Bronchus fibroblast of lung (primary cell): ENCODE measurements at places on chromosomes 3 and 15. TPM values are rescaled to one million over a fixed set of nuclear protein-coding genes. Genes with fewer than 3 reads are reported as not detected.

SLITRK3 gene
- total RNA-seq: not detected in 2 replicates

CPLX3 gene
- not detected in 2 replicates for total RNA-seq

SLC12A6 gene
- total RNA-seq: 5.7 and 6.4 TPM in 2 replicates

HESX1 gene
- total RNA-seq: 0.30 and 1.0 TPM in 2 replicates

POPDC2 gene
- not detected in 2 replicates for total RNA-seq

SH3BP5 gene
- 6.5 and 6.6 TPM in 2 replicates for total RNA-seq

MEX3B gene
- total RNA-seq: 7.9 and 9.1 TPM in 2 replicates

CDHR4 gene
- not detected in 2 replicates for total RNA-seq

PLA2G4D gene
- not detected in 2 replicates for total RNA-seq

MYRIP gene
- total RNA-seq: not detected in 2 replicates

EFHB gene
- under 0.01 TPM in 1 of 2 replicates, not detected in the other for total RNA-seq

SNURF gene
- total RNA-seq: 0.45 and 0.50 TPM in 2 replicates

FAM227B gene
- 3.0 and 3.4 TPM in 2 replicates for total RNA-seq

GPR62 gene
- total RNA-seq: 0.15 and 0.34 TPM in 2 replicates

SIN3A gene
- total RNA-seq: 30.0 and 36.1 TPM in 2 replicates

ITIH1 gene
- total RNA-seq: not detected in 2 replicates

ANKUB1 gene
- not detected in 2 replicates for total RNA-seq

TIGIT gene
- total RNA-seq: not detected in 2 replicates

RASGRP1 gene
- total RNA-seq: not detected in 2 replicates

GOLGA6L4 gene
- total RNA-seq: 0.59 and 0.84 TPM in 2 replicates

CX3CR1 gene
- 0.15 TPM in 1 of 2 replicates, not detected in the other for total RNA-seq

LRRC34 gene
- 4.6 and 7.1 TPM in 2 replicates for total RNA-seq

ZNF860 gene
- 0.17 and 0.30 TPM in 2 replicates for total RNA-seq

IL17RB gene
- 0.17 TPM in 1 of 2 replicates, not detected in the other for total RNA-seq

CCDC13 gene
- 1.2 and 2.7 TPM in 2 replicates for total RNA-seq

CD200 gene
- total RNA-seq: 3.0 and 5.0 TPM in 2 replicates

DNASE1L3 gene
- not detected in 2 replicates for total RNA-seq

ACP3 gene
- 3.1 and 4.7 TPM in 2 replicates for total RNA-seq

SLC28A1 gene
- not detected in 2 replicates for total RNA-seq

ZNF501 gene
- 2.2 and 2.9 TPM in 2 replicates for total RNA-seq

OR4F15 gene
- not detected in 2 replicates for total RNA-seq

ZNF774 gene
- total RNA-seq: 0.67 and 0.89 TPM in 2 replicates

ATOSA gene
- total RNA-seq: 4.6 and 4.9 TPM in 2 replicates

SCN5A gene
- 0.30 and 0.34 TPM in 2 replicates for total RNA-seq

GABRR3 gene
- not detected in 2 replicates for total RNA-seq

SLC2A2 gene
- total RNA-seq: not detected in 2 replicates

FBXL22 gene
- 0.15 and 0.17 TPM in 2 replicates for total RNA-seq

MYH15 gene
- total RNA-seq: under 0.01 TPM in 2 replicates

FANCD2OS gene
- not detected in 2 replicates for total RNA-seq

SPINK8 gene
- not detected in 2 replicates for total RNA-seq

ABCC5 gene
- total RNA-seq: 5.8 and 6.6 TPM in 2 replicates

NTRK3 gene
- not detected in 2 replicates for total RNA-seq

SQOR gene
- total RNA-seq: 31.3 and 36.3 TPM in 2 replicates
